K562 (cell line): ENCODE measurements at places on chromosomes 12 and 14.

DNA sequence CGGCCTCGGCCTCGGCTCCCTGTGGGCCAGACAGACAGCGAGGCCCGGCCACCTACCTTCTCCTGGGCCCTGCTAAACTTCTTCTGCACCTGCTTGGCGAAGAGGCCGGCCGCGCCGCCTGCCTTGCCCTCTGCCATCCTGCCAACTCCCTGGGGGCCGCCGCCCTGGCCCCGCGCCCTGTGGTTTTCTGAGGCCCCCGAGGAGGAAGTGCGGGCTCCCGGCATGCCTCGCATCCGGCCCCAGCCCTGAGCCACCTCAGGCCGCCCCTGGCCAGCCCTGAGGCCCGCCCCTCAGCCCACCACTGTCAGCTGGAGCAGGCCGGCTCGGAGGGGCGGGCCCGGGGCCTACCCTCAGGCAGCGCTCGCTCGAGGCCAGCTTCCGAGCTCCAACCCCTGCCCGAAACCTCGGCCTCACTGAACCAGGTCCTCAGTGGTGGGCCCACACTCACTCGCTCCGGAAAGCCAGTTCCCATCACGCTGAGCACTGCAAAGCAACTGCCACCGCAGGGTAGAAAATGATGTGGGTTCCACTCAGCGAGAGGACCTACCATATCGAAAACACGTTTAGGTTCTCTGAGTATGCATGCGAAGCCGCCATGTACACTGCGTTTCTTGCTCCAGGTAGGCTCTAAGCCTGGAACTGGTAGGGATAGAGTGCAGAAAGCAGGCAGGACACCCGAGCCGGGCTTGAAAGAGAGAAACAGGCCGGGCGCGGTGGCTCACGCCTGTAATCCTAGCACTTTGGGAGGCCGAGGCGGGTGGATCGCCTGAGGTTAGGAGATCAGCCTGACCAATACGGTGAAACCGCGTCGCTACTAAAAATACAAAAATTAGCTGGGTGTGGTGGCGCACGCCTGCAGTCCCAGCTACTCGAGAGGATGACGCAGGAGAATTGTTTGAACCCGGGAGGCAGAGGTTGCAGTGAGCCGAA lies at the start of gene BIN2:
TSS of gene BIN2 (minus strand) at position 209 of the 930 bp plus-strand sequence. CDS start at position 137, 72 bp downstream.
- no peak for DNase-seq

DNA sequence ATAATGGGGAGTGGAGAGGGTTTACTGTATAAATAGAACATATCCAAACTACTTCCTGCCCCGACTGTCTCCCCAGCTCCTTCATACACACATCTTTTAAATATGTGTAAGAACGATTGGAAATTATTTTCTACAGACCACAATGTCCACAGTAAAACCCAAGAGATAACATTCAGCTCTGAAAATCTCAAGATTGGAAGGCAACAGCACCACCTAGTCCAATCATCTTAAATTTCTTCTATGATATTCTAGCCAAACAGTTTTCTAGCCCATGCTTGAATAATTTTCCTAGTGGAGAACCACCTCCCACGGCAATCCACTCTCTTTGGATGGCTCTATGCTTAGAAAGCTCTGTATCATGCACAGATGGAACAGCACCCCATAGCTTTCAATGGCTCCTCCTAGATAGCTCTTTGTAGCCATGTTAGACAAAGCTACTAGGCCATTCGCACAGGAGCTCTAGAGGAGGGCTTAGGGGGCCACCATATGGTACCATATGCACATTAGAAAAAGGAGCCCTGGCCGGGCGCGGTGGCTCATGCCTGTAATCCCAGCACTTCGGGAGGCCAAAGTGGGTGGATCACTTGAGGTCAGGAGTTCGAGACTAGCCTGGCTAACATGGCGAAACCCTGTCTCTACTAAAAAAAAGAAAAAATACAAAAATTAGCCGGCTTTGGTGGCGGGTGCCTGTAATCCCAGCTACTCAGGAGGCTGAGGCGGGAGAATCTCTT lies 18.1 kb downstream of the VDR start:
- no peak for DNase-seq

DNA sequence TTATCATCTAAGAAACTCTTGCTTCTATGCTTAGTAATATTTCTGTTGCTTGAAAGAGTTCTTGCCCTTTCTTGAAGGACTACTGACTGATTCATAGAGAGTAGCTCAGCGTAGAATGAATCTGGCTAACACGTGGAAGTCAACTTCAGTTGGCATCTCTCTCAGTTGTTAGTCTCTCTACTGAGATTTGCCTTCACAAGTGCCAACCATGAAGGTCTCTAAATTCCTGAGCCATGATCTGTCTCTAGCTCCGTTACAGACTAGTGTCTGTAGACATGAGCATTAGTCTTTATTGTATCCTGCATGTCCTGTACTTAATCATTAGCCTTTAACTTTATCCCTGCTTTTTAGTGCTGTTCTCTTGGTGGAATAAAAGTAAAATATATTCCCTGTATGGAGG lies 19.1 kb upstream of the ALX1 start:
- no peak for DNase-seq

DNA sequence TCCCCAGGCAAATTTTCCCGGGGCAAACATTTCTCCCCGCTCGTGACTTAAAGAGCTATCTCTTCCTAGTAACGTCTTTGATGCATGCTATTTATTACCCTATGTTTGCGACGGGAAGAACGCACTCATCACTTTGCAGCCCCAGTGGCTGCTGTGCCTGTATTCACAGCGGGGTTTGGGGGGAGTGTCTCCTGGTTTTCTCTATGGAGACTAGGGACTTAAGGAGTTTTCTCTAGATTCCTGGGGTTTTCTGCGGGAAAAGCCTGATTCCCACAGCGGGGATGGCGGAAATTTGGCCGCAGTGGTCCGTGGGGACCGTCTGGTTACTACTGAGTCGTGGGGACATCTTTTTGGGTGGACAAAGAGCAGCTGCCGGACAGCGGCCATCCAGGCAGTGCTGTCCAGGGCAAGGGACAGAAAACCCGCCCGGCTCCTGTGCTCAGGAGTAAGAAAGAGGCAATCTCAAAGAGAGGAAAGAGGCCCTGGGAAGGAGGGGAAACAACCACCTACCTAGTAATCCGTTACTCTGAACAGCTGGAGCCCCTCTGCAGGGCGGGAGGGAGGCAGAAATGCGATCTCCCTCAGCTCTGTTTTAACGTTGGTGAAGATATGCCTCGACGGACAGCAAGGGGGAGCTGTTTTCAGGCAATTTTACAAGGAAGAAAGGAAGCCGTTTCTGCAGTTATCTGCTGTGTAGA lies 771 bp upstream of the AVPR1A start:
- DNase-seq: peak; percentile 32

DNA sequence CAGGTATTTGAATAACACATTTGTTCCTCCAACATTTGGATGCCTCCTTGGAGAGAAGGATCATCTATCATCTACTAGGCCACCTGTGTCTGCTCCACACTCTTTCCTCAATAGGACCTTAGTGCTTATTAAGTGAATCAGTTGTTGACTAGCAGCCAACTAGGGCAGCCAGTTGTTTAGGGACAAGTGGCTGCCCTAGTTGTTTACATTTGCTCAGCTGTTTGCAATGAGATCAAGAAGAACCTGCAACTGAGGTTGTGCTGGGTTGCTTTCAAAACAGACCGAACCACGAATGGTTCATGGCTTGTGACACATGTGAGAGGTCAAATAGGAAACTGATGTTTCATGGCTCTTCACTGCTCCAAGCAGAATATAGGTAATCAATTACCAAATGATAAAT lies 53.8 kb downstream of the TMCC3 start:
- no peak for DNase-seq

DNA sequence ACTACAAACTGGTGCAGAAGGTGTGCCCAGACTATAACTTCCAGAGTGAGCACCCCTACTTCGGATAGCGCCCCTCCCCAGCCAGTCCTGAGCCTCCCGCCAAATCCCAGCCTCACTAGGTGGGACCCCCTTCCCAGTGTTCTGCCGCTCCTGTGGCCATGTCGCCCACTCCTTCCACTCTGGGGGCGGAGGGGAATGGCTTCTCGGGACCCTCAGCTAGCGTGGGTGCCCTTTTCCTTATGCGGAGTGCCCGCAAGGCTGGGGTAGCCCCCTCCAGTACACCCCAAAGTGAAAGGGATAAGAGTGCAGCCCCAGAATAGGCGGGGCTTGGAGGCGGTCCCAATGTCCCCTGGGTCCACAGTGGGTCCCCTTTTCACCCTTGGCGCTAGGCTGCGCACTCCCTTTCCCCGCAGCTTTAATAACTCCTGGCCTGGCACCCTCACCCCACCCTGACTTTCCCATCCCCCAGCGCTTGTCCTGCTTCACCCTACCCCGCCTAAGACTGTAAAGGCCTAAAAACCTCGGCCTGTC lies 3.8 kb upstream of the SHMT2 start:
- no peak for DNase-seq

- no peak for DNase-seq
Observed at GRCh38 chr12:78698747-78699146, 165.8 kb upstream of the SYT1 start.

- no peak for DNase-seq
Observed at GRCh38 chr14:22418631-22419030, 170.4 kb downstream of the DAD1 start.

- no peak for DNase-seq
Observed at GRCh38 chr12:80470403-80470802, 26.4 kb downstream of the PTPRQ start.

DNA sequence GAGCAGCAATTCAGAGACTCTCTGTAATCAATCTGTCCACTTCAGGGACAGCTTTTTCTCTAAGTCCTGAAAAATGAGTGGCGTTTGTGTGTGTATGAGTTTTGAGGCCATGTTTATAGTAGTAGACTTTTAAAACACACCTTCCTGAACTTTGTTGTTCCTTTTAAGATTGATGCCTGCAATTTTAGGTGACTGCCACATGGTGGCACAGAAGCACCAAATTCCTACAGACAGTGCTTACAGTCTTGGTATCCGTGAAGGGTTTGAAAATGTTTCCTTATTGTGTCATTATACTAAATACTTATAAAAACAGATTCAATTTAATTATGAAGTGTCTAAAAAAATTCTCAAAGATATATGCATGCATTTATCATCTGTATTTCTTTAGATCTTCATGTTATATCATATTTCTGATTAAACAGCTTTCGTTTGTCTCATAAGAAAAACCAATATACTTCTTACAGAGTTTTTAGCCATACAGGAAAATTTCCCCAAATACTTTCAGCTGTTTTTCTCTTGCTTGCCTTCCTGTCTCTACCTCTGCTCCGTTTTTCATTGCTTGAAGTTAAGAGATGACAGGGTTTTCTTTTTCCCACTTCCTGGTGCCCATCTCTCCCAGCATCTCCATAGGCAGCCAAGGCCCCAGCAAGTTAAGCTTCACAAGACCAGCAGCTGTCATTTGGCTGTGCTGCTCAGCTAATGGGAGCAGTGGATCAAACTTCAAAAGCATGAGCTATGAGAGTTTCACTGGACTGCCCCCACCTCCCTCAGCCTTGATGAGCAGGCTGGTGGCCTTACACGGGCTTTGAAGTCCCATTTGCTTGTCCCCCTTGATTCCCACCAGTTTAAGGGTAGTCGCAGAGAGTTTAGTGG lies 259.6 kb downstream of the AKAP6 start:
- DNase-seq: peak; percentile 10

- DNase-seq: no peak
Observed at GRCh38 chr14:64200170-64200569, 94.0 kb downstream of the ESR2 start.

GRCh38 chr14:99158646-99159165 lies 113.3 kb downstream of the BCL11B start:
- no peak for DNase-seq

DNA sequence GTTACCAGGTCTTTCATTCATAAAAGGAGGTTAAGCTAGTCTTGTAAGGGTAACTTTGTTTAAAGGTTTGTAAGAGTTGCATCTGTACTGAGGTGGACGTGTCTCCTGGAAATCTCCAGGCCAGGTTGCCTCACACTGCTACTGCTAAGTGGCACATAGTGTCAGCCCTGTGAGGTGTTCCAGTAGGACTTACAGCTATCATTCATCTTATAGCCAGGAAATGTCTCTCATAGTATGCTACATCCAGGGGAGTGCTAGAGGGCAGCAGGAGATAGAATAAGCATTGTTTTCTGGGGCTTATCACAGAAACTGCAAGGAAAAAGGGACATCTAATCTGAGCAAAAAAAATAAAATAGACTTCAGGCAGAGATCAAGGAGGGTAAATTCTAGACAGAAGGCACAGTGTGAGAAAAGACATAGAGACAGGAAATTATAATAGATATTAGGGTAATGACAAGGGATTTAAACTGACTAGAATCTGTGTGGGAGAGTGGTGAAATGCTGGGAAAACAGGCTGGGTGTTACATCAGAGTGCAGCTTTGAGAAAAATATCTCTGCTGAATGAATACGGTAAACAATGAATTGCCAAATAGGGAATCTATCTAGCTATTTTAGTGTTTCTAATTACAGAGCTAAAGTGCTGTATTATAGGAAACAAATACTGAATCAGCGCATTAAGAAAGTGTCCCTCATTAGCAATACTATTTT lies 205.1 kb upstream of the ABCD2 start:
- DNase-seq: no peak

- DNase-seq: no peak
Observed at GRCh38 chr12:78886719-78887407, 22.3 kb downstream of the SYT1 start.

- DNase-seq: no peak
Observed at GRCh38 chr12:10214895-10215267, 2.2 kb downstream of the GABARAPL1 start.

DNA sequence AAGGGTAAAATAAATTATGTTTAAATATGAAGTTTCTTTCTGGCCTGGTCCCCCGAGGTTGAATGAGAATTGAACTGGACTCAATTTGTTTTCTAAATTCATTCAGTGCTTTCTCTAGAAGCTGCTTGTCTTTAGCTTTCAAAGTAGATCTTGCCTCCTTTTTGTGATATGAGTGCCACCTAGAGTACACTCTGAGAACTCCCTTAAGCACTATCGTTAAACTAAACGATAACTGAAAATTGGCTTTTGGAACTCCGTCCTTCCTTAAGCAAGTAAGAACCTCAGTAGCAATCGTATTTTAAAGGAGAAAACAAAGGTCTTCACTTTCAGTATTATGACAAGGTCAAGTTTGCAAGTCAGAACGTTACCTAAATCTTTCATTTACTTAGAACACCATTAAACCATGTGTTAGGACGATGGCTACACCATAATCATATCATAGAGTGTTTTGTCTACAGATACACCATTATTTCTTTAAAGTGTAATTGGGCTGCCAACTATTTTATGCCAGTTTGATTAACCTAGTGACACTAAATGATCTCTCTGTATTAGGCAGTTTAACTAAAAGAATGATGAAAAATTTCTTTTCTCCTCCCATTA lies 364.8 kb downstream of the SNAPC1 start:
- DNase-seq: peak; percentile 34

GRCh38 chr14:49861699-49862088 lies 9.1 kb upstream of the NEMF start:
- no peak for DNase-seq

DNA sequence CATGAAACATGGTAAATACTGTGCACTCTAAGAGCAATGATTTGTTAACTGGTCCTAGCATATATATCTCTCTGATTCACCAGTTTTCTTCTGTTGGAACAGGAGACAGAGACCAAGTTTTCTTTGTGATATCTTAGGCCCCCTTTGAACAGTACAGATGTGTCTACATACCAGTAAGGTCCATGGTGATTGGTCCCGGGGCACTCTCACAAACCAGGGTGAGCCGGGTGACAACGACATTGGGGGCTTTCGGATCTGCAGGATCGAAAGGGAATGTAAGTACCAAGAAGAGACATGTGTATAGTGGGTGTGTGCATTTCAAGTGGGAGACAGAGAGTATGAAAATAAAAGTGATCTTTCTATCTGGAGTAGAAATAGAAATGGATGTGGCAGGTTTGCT lies 11.3 kb upstream of the ERP27 start:
- DNase-seq: no peak

GRCh38 chr14:104237651-104238423 lies 99.5 kb downstream of the KIF26A start:
- DNase-seq: no peak
